ENCODE measurements at places on chromosomes 7 and 10. TPM values are rescaled to one million over a fixed set of nuclear protein-coding genes. Genes with fewer than 3 reads are reported as not detected.
A peak's percentile ranks its signal among the peaks of the same experiment; 100 is the strongest.

DNA sequence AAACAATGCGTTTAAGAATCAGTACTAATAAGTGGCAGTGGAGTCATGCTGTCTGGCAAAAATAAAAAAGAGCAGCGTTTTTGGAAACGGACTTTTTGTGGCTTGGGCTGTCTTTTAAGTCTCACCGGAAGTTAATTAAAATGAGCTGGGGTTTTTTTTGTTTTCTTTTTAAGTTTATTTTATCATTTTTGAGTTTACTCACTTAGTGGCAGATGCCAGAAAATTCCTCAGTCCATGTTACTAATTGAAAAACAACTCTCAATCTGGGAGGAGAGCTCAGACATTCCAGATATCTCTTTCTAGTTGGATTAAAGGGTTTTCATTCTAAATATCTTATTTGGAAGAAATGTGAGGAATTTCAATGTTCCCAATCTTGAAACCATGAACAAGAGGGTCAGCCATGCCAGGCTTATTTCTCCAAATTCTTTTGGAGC is 133.8 kb upstream of the AGR3 start:
- no peak for DNase-seq

DNA sequence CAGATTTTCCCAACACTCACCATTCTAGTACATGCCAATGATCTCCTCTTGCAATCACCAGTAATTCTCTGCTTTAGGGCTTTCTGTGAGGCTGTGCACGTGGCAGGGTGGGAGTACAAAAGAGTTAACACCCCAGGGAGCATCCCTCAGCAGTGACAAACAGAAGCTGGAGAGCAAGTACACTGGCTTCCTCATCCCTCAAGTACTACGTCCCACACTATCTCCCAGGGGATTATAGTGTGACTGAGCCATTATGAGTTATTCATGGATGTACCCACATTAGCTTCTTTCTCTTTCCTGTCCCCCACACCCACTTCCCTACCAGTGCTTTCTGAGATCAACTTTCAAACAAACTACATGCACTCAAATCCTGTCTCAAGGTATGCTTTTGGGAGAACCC is 1216.5 kb upstream of the AUTS2 start:
- no peak for DNase-seq

DNA sequence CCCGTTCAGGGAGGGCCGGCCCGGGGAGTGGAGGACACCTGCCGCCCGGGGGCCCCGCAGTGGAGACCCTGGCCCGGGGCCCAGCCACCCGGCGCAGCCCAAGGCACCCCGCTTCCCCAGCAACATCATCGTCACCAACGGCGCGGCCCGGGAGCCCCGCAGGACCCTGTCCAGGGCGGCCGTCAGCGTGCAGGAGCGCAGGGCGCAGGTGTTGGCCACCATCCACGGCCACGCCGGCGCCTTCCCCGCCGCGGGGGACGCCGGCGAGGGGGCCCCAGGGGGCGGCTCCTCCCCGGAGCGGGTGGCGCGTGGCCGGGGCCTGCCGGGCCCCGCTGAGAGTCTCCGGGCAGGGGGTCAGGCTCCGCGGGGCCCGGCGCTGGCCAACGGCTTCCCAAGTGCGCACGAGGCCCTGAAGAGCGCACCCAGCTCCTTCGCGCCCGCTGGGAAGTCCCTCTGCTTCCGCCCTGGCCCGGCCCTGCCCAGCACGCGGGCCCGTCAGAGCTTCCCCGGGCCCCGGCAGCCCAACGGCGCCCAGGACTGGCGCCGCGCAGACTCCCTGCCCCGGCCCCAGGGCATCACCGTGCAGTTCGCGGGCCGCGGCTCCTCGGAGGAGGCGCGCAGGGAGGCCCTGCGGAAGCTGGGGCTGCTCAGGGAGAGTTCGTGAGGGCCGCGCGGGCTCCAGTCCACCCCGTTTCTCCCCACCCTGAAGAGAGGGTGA is 46.7 kb downstream of the PROSER2 start:
- no peak for DNase-seq

DNA sequence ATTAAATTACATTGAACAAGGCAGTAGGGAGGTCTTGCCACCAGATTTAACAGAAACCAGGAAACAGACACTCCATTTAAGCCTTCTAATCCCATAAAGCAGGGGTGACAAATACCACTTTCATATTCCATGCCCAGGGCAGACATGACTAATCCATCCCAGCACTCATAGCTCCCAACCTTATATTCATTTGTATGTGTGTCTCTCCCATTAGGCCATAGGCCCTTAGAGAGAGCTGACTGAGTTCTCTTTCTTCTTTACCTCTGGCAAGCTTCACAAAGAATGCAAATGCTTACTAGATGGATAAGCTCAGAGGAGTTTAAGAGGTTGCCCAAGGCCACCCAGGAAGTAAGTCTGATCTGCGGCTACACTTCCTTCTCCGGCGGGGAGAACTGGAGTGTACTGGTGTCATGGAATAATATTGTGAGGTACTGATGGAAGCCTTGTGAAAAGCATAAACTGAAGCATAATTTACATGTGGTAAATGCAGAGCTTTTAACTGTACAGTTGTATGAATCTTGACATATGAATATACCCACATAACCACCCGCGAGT is 239.7 kb upstream of the HABP2 start:
- DNase-seq, result no peak

Gene POP7
- 50.1 TPM for total RNA-seq

DNA sequence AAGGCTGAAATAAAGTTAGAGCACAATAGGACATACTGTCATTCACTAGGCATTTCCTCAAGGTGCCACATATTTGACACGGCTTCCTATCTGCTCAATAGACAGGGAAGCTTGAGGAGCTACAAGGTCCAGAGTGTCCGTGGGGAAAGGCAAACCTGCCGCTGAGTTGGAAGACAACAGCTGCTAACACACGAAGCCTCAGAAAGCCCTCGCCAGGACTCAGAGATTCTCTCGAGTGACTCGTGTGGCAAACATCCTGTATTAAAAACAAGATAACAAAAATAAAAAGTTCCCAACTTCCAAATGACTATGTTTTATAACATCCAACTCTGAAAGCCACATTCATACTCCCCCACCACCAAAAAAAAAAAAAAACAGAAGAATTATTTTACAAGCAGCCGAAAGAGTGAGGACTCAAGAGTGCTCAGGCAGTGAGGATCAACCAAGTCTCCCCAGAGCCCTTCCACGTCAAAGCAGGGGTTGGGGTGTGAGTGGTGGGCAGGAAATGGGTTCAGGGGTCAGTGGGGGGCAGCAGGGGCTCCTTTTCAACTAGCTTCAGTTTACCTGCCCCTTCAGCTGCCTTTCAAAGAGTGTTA is 67.6 kb downstream of the STK17A start:
- DNase-seq, result no peak

DNA sequence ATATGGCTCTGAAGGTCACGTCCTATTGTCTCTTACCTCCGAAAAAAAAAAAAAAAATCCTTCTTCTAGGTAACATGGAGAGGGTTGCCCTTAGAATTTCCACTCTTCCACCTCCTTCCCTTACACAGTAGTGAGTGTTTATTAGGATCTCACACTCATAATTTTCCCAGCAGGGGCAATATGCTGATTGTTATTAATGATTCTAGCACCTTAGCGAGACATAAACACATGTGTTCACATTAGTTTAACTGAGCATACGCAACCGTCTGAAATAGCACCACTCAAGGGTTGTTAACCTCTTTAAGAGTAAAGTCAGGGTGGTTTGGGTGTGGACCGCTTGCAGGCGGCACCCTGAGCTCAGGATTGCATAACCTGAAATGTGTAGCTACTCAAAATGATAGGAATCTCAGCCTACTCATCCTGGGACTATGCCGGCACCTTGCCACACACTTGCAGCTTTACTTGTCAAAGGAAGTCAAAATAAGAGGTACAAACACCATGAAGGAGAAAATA is 52.2 kb downstream of the CPEB3 start:
- peak; percentile 95 for DNase-seq

- no peak for DNase-seq
Observed at GRCh38 chr10:78927257-78927995, 141.3 kb upstream of the ZMIZ1 start.

- DNase-seq, result no peak
Observed at GRCh38 chr10:71644307-71645180, 75.0 kb downstream of the C10orf105 start.

- DNase-seq, result no peak
Observed at GRCh38 chr7:137590071-137590755, 246.7 kb upstream of the PTN start.

Gene CLRN3
- not detected for total RNA-seq

DNA sequence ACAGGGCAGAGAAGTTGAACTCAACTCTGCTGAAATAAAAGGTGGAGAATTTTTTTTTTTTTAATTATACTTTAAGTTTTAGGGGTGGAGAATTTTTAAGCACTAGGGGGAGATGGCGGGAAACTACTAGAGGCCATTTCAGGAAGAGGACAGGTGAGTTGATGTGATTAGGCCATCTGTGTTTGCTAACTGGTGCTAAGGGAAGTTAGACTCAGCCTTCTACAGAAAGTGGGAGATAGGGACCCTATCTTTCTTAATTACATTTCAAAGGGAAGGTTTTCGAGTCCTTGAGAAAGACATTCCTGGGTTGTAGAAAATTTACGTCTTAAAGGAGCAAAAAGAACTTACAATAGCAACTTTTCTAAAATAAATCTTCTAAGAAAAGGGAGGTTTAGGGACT is 124.8 kb downstream of the LHFPL3 start:
- DNase-seq, result no peak

Gene DPP6
- total RNA-seq, result not detected

DNA sequence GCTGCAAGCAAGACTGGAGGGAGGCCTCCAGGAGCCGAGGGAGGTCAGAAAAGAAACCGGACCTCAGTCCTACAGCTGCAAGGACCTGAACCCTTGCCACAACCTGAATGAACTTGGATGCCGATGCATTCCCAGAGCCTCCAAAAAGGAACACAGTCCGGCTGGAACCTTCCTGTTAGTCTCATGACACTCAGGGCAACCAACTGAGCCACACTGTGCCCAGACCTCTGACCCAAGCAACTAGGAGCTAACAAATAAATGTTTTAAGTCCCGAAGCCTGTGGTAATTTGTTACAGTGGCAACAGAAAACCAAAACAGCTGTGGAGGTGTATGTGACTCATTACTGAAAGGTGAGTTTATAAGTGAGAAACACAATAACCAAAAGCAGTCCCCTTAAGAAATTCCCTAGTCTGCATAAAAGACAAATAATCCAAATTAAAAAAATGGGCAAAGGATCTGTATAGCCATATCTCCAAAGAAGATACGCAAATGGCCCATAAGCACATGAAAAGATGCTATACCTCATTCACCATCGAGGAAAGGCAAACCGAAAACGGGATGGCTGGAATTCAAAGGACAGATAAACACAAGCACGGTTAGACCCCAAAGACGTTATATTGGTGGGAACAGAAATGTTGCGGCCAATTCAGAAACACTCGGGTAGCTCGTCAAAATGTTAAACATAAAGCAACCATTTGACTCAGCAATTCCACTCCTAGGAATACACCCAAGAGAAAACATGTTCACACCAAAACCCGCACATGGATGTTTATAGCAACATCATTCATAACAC is 24.8 kb downstream of the GNA12 start:
- DNase-seq, result no peak

Gene NOS3
- 0.30 TPM for total RNA-seq

DNA sequence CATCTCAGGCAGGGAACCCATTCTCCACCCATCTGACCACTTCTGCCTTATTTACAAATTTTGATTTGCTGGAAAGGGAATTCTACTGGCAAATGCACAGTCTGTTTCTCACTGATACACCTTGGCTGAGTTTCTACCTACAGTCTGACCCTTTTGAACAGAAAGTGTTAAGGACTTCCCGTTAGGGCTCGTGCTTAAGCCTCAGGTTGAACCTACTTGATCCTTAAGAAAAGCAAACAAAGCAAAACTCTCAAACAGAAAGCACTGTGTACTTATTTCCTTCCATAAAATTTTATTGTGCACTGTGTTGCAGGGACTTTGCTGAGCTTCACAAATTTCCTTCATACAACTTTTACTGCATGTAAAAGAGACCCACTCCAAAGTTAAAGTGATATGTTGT is 367.8 kb downstream of the NRG3 start:
- no peak for DNase-seq

DNA sequence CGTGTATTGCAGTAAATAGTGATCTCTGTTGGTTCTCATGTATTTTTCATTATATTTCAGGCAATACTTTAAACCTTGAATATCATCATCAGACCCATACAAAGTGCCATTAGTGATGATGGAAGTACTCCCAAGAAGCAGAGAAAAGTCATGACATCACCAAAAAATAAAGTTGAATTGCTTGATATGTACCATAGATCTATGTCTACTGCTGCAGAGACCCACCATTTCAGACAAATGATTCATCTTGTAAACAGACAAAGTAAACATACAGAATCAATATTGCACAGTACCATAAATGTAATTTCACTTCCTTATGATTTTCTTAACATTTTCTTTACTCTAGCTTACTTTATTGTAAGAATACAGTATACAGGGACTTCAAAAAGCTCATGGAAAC is 347.8 kb downstream of the IPMK start:
- peak; percentile 3 for DNase-seq

Gene ELAPOR2
- total RNA-seq, result 0.59 TPM

- no peak for DNase-seq
Observed at GRCh38 chr10:114729103-114729659, 71.1 kb upstream of the ABLIM1 start.

All from NCI-H460 (cell line).